ENCODE measurements at places on chromosomes 7 and 10.

DNA sequence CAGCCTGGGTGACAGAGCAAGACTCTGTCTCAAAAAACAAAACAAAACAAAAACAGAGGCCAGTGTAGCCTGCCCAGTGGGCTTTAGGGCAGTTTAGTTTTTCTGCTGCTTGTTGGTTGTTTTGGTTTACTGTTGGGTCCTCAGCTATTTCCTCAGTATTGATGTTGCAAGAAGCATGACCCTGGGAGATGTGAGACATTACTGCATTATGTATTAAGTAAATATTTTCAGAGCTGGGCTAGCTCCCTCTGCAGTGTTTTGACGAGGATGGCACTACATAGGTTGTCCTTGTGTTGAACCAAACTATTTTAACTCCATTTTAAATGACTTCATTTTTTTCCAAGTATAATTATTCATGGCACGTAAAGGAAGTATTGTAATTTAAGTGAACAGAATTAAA is 4.8 kb downstream of the AKAP9 start:
- no peak for DNase-seq

DNA sequence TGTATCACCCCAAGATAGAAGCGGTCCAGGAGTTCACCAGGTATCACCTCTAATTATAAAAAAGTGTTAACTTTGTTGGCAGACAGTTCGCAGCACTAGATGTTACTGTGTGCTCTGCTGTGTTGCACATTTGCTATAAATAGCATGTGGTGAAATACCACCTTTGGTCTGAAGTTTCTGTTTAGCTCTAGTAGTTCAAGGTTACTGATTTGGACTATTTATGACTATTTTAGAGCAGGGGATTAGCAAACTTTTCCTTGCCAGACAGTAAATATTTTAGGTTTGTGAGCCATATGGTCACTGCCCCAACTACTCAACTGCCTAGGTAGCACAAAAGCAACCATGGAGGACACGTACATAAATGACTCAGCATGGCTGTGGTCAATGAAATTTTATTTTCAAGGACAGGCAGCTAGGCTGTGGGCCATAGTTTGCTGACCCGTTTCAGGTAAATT is 16.5 kb downstream of the DENND10 start:
- no peak for DNase-seq

GRCh38 chr7:7595451-7595850 is 28.8 kb downstream of the MIOS start:
- peak; percentile 16 for DNase-seq

DNA sequence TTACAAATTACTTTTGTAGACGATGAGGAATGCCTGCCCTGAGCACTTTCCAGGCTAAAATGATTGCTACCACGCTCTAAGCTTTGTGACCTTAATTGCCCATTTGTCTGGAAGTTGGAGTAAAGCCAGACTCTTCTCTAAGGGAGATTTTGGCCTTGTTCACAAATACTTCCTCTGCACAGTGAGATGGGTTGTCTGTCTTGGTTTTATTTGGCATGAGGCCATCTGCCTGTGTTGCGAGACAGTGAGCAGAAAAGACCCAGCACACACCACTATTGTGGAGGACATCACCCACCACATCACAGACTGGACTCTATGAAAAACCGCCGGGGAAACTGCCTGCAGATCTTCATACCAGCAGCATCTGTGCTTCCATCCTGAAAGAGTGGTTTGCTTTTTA is 138.4 kb downstream of the BICC1 start:
- DNase-seq, result peak; percentile 46
